Cerebellar nuclear complex (tissue), 1 donor: ENCODE measurements at places on chromosomes 5 and 9.

DNA sequence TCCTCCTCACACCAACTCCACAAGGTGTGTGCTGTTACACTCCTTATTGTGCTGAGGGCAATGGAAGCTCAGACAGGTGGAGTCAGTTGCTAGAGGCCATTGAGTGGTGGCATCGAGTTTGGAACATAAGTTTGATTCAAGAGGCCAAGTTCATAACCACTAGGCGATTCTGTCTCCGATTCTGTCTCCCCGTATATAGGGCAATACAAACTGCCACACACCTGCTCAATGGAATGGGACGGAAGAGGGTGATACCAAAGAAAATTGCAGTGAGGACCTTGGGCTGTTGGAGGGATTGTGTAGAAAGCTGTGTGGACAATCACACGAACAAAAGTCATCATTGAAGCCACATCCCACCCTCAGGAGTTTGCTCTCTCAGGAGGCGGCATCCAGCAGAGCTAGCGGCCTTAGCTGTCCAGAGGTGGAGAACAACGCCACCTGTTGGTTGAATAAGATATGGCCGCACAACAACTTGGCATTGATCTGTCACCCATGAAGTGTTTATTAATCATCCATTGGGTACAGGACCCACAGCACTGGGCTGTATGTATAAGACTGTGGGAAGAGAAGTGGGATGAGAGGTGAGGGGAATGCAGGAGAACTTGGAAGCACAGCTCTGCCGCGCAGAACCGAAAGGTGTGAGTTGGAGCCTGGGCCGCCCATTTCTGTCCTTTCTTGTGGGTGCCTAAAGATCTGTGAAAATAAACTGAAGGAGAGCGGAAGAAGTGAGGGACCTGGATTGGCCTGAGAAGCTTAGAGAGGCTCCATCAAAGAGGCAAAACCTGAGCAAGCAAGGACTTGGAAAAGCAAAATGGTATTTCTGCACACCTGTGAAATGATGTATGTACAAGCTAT lies 16.1 kb upstream of the NEUROG1 start:
- DNase-seq, result peak; percentile 15

DNA sequence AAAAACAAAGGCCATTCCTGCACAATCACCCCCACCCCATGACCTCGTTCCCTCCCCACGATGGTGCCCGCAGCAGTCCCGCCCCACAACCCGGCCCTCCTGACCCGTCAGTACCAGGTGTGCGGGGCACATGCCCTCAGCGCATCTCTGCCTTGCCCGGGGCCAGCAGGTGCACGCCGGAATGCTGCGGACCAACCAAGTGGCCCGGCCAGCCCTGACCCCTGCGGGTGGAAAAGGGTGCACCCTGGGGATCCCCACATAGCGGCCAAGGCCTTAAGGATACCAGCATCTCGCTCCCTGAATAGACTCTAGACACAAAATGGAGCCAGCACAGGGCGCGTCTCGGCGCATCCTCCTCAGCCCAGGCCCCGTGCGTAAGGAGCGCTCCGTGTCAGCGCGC lies 6.0 kb downstream of the SFXN1 start:
- DNase-seq, result no peak

DNA sequence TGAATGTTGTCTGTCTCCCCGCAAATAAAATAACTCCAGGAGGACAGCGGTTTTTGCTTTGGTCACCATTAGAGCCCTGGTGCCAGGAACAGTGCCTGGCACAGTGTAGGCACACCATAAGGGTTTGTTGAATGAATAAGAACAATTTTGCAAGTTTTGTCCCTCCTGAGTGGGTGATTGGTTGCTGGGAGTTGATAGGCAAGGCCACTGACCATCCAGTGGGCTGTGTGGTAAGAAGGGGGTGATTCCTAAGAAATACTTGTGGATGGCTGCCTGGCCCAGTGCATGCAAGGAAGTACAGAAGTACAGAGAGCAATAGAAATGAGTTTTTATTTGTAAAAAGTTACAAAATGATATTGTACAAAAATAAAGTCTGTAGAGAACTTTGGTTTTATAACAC lies 27.5 kb downstream of the GDNF start:
- DNase-seq, result no peak

DNA sequence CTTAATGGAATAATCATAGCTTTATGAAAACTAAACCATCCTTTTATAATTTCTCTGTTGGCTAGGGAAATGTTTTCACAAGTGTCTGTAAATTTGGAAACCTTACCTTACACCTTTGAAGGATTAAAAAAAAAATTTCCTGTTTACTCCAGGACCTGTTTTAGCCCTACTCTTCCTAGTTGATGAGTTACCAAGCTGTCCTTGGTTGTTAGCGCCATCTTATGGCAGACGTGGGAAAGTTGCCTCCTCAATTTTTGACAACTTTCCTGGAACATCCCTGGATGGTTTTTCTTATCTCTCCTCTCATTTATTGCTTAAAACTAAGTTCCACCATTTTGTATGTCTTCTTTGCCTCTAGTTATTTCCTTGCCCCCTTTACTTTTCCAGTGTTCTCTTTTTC lies 25.7 kb downstream of the ZSWIM6 start:
- no peak for DNase-seq

- no peak for DNase-seq
These were observed 149.8 kb upstream of the FGF10 start for GRCh38 chr5:44538797-44539601.

- no peak for DNase-seq
These were observed 104.0 kb downstream of the MAMDC2 start for GRCh38 chr9:70147651-70148050.

DNA sequence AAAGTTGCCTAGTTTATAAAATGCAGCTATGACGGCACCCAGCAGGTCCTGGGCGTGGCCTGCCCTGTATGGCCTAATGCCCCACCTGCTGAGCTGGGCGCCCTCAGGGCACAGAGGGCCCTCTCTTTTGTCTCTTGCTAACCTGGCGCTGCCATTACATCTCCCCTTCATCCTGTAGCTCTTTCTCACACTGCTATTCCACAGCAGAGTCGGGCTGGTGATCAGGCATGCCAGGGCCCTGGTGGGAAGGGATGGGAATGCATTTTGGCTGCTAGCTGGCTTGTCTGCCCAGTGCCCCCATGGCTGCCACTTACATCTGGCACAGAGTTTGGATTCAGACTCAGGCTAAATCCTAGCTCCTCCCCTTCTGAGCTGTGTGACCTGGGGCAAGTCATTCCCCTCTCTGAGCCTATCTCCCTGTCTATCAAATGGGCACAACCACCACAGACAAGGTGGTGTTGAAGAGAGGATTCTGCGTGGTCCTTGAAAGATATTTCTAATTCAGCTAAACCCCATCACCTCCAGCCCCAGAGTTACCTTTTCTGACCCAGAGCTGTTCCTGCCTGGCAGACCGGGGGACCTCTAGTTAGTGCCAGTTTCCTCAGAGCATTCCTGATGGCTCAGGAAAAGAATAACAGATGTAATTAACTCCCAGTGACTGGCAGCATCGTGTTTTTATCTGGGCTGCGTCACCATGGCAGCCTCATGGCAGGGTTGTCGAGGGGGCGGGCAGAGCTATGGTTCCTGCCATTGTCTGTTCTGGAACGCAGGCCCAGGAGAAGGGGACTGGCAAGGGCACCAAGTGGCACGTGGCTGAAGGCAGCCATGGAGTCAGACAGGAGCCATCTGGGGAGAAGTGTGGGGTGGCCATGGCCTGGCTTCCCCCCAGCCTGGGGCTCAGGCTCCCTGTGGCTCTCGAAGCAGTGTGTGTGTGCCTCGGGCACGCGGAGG lies 6.3 kb downstream of the PRR7 start:
- DNase-seq, result no peak

GRCh38 chr9:125601961-125602360 lies 105.0 kb downstream of the MAPKAP1 start:
- DNase-seq, result no peak

- DNase-seq, result no peak
These were observed 13.4 kb upstream of the TSC1 start for GRCh38 chr9:132957805-132958204.

DNA sequence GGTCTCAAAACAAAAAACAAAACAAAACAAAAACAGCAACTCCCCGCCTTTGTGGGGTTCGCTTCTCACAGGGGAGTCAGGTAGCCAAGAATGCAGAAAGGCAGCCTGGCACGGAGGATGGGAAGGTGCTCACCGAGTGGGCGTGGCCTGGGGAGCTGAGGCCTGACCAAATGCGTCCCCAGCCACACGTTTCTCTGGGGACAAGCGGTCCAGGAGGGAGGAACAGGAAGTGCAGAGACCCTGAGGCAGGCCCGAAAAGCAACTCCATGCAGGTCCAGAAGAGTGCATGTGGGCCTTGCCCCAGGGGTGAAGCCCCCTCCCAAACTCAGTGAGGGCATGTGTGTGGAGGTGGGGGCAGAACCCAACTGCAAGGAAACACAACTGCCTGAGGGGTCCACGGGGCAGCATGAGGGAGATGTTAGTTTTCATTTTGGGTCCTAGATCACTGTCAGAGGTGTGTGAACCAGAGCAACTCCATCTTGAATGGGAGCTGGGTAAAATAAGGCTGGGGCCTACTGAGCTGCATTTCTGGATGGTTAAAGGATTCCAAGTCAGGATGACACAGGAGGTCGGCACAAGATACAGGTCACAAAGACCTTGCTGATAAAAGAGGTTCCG lies 2.6 kb upstream of the UAP1L1 start:
- DNase-seq, result no peak

- peak; percentile 9 for DNase-seq
These were observed at the start of gene EDIL3 for GRCh38 chr5:84384604-84385575. Gene EDIL3 (minus strand): TSS chr5:84384880. CDS start chr5:84384374, 506 bp downstream.

DNA sequence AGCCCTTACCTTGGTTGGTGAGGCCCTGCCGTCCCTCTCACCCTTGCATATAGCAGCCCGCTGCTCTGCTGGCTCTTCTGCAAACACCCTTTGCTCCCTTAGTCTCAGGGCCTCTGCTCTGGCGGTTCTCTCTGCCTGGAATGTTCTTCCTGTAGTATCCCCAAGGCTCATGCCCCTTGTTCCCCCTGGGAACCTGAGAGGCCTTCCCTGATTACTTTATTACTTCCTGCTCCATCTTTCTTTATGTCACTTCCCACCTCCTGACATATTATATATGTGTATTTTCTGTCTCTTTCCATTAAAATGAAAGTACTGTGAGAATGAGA lies 73.9 kb upstream of the SPRY4 start:
- no peak for DNase-seq

DNA sequence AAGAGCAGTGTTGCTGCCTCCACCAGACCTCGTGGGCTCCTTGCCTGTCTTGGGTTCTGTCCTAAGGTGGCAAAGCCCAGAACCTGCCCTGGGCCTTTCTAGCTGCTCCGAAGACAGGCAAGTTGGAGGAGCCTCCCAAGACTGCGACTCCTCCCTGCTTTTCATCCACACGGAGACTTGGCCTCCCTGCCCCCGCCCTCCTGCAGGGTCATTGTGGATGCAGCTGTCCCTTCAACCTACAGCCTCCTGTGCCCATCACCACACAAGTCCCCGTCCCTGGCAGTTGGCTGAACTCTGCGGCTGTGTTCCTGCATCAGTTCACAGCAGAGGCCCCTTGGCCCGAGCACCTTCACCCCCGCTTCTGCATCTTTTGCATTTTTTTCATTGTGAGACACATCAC lies 59.2 kb downstream of the WNK2 start:
- no peak for DNase-seq

DNA sequence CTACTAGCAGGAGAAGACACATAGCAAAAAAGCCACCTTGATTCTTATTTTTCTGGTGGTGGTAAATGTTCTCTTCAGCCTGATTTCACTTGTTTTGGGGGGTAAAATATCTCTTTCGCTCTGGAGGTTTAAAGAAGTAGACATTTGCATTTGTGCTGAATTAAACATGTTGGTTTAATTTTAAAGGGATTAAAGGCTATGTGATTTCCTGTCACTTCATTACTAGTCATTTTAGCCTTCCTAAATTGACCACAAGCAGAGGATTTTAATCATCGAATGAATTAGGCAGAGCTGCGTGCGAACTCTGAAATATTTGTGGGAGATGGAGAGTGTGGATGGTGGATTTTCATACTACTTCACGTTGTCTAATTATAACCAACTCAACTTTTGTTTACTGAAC lies 4.8 kb downstream of the RASGRF2 start:
- no peak for DNase-seq

GRCh38 chr5:130109152-130109551 lies 204.9 kb downstream of the CHSY3 start:
- DNase-seq, result no peak

GRCh38 chr5:113147101-113147508 lies 170.5 kb downstream of the DCP2 start:
- DNase-seq, result no peak

GRCh38 chr5:72369301-72369700 lies 49.1 kb downstream of the PTCD2 start:
- no peak for DNase-seq

DNA sequence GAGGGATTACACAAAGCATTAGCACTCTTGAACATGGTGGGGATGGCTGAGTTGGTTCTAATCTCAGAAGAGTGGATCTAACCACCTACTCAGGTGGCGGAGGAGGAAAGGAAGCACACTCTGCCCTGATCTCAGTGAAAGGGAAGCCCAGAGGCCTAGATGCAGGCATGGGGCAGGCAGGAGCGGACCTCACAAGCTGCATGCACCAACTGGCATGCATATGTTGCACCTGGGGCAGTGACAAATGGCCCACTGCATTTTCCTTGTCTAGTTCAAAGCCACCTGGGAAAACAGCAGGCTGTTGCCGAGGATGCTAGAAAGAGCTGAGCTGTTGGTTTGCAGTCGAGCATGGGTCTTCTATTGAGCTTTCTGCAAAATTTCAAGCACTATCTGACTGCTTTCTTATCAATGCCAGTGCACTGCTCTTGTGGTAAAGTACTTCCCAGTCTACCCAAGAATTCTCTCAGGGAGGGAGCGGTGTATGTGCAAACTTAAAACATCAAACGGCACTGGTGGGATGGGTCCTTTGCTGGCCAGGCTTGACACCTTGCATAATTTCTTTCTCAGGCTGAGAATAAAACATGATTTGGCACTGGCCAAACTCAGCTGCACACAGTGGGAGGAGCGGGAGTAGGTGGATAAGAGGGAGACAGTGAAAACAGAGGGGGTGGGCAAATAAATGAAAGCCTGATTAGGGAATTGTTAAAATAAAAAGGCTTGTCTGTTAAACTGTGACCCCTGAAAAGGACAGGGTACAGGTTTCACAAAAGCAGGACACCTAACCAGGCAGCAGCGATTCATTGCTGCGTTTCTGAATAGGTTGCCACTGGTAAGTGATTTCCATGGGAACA lies 108.9 kb downstream of the MARCHF3 start:
- DNase-seq, result no peak

DNA sequence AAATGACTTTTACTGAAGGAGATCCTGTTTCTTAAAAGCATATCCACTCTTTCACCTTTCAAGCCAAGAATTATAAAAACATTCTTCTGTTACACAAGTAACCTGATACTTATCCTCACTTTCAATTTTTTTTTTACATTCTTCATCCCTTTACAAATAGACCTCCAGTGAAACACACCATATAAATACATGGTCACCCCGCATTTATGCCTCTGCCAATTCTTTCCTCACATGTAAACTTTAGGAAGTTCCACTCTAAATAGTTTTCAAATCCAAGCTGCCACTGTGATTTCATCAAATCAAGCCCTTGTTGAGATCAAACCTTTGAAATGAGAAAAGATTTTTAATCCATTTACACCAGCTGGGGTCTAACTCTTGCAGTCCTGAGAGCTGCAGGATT lies 40.0 kb downstream of the GAS1 start:
- no peak for DNase-seq

- no peak for DNase-seq
These were observed 61.9 kb downstream of the NSD1 start for GRCh38 chr5:177195307-177195952.

- no peak for DNase-seq
These were observed 15.7 kb downstream of the CEP72 start for GRCh38 chr5:627840-628239.
